ENCODE measurements at places on chromosomes 3 and 15.

DNA sequence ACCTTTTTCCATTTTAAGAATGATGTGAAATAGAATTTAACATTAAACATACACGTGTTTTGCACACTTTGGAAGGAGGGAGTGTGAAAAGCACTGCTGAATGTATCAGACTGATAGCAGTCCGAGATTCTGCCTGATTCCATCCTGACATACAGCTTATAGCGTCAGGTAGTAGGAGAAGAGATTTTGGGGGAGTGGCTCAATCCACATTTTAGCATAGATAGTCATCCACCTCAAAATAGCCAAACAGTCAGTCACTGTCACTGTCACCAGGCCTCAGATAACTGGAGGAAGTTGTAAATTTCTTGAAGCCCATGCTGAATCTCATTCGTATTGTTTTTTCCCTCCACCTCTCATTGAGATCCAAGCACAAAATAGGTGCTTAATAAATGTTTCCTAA is 35.4 kb upstream of the ARHGEF26 start:
- no peak for DNase-seq

DNA sequence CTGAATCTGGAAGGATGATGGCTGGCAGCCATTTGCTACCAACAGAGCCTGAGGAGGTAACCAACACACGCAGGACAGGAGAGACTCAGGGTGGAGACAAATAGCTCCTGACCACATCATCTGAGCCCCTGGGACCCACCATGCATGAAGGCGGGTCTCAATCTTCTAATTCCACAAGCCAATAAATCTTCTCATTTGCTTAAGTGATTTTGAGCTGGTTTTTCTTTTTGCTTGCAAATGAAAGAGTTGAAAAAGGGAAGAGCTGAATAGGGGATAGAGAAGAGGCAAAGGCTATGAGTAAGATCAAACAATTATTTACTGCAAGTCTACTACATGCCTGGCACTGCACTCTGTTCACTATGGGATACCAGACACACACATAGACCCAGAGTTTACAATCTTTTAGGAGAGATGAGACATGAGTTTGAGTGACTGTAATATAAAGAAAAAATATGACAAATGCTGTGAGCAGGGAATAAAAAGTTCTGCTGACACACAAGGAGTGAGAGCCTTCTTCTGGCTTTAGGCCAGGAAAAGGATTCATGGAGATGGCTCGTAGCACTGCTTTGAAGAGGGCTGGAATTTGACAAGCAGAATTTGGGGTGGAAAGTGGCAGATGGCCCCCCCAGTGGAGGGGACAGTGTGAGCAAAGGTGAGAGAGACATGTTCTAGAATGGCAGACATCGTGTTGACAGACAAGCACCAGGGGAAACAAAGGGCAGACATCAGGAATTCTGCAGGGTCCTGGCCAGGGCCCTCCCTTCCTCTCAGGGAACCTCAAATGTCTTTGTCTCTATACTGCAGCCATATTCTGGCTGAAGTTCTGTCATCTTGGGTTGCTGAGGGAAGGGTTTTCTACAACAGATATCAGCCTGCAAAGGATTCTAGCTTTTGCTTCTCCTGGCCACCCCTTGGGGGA is 69.8 kb upstream of the WNT5A start:
- DNase-seq: no peak

DNA sequence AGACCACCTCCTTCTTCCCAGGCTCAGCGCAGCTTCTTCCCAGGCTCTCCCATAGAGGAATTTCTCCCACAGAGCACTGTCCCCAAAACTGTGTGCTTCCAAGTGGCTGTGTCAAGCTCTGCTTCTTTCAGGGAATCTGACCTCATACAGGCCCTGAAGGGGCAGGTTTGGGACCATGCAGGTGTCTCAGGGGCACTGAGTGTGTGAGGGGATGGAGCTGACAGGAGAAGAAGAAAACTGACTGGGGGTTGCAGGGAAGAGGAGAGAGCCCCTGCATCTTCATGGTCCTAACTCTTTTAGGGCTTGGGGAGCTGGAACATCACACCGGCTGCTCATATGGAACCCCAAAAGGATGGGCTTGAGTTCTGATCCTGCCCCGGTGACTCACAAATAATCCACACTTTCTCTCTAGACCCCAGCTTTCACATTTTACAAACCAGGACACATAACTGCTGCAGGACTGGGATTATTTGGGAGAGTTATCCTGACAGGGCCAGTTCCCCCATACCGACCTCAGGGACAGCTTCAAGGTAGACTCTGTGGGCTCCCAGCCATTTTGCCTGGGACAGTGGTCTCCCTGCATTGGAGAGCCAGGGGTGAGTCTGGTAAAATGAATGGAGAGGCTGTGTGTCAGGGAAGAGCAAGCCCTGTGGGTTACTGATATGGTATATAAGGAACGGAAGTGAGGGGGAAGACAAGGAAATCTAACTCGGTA is 316.1 kb downstream of the TLE3 start:
- no peak for DNase-seq

DNA sequence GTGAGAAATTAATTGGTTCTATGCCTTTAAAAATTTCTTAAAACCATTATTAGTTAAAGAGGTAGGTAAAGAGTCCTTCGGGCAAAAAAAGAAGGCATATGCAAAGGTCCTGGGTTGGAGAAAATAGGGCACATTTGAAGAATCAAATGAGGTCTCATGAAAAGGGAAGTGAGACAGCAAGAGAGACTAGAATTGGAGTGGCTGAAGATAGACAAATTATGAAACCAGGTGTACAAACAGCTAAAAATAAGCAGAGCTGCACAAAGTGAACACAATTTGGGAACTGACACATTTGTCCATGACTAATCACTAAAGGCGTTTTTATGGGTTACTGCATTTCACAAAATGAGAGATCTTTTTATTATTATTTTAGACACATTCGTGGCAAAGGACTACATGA is 581.2 kb downstream of the PYDC2 start:
- no peak for DNase-seq

- DNase-seq: no peak
Observed at GRCh38 chr3:196541684-196542445, 26.5 kb downstream of the WDR53 start.

- DNase-seq: no peak
Observed at GRCh38 chr15:92954578-92954977, 54.5 kb downstream of the CHD2 start.

DNA sequence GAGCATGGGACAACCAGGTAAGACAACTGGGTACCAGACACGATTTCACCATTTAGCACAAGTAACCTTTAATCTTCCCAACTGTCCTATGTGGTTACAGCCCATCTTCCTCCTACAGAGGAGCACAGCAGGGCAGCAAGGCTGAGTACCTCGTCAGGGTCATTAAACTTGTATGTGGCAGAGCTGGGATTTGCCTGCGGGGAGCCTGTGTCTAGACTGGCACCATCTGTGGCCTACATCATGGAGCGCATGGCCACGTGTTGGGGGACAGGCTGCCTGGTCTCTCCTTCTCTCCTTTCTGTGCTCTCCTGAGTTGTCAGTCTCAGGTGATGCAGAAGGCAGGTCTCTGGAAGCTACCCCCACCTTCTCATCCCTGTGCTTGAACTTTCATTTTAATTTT is 32.2 kb downstream of the GOLGA6A start:
- no peak for DNase-seq

DNA sequence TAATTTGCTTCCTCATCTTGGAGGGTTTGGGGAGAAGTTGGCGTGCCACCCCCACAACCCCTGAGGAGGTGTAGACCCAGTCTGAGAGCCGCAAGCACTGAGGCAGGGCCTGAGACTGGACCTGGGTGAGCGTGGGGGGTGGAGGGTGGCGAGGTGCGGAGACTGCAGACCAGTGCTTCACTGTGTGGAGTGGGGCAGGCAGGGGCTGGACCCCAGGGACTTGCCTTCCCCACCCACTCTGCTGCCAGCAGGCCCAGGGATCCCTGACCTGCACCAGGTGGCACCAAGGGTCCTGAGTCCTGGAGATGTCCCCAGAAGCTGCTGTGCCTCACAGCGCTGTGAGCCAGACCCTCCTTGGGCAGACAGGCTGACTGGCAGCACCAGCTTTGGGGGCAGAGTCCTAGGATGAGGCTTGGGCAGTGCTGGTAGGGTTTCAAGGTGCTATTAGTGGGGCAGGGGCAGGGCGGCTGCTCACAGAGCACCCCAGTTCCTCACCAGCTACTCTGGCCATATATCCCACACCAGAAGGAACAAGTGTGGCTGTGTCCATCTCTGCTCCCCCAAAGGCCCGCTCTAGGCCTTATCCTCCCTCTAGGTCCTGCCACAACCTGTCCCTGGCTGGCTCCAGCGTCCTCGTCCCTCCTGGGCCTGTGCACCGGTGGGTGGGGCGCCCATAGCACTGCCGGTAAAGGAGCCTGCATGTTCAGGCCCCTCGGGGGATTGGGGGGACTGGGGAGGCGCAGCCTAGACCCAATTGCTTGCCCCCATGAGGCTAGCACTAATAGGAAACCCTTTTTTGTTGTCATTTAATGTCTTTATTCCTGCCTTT is 11.8 kb downstream of the ZBTB47 start:
- no peak for DNase-seq

GRCh38 chr3:180401226-180401625 is 200.7 kb upstream of the TTC14 start:
- DNase-seq: no peak

GRCh38 chr3:37237252-37237651 is 62.9 kb upstream of the LRRFIP2 start:
- DNase-seq: no peak

DNA sequence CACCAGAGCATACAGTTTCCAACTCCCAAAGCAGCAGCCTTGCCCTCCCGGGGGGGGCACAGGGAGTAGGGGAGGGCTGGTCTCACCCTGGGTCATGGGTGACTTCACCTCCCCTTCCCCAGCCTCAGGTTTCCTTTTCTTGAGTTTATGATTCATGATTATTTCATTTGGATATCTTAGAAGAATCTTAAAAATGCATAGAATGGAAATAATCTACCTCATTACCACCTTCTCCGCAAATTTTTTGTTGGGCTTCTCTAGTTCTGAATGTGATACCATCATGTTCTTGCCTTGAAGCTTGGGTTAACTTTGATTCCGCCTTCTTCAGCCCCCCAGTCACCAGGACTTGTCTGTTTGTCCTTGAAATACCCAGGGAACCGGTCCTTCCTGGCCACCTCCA is 148.8 kb upstream of the ROPN1 start:
- DNase-seq: no peak

DNA sequence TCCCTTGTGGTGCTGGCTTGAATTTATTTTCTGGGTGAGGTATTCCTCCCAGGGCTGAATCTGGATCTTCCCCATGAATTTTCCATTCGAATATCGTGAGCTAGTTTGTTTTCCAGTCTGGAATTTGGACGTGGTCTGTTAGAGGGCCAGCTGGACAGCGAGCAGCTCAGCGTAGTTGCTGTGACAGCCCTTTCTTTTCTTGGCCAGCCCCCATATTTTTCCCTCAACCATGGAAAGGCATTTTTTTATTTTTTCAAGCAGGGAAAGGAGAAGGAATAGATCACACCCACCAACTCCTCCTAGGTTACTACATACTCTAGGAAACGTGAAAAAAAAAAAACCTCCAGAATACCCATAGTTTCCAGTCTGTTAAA is 152.0 kb downstream of the KLHL25 start:
- no peak for DNase-seq

GRCh38 chr3:119236756-119237155 is 3.9 kb downstream of the B4GALT4 start:
- DNase-seq: no peak

DNA sequence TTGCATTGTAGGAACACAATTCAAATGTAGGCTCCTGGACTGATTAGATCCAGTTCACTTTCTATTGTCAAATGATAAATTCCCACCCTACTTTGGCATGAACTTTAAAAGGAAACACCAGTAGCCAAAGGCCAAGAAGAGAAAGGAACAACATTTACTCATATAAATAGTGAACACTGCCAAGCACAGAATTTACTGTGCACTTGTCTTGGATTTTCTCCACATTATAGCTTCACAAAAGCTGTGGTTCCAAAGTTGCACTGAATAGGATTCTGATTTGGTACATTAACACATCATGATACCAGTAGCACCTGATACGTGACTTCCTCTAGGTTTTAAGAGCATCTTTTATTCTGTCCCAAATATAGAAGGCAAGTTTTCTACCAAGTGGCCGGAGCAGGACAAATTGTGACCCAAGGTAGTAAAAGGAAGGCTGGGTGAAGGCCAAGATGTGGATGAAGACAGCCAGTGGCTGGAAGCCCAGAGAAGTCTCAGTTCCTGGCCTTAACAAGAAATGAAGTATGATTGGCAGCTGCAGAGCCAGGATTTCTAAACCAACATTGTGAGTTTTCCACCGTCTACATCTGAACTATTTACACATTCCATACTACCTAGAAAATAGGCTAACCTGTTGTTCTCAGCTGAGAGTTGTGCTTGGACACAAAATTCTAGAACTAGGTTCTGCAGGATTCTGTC is 206.7 kb downstream of the THRB start:
- DNase-seq: no peak

DNA sequence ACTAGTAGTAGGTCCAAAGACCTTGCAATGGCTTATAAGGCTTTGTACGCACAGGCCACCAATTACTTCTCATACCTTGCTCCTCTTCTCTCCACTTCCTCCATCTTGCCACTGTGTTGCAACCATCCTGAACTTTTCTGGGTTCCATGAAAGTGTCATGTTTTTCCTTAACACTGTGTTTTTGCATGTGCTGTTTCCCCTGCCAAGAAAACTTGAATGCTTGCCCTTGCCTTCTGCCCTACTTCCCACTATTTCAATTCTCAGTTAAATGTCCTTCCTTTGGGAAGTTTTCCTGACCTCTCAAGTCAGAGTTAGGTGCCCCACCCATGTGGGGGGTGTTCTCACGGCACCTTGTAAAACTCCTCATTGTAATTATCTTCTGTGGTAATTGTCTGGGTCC is 182.8 kb downstream of the THRB start:
- DNase-seq: no peak

DNA sequence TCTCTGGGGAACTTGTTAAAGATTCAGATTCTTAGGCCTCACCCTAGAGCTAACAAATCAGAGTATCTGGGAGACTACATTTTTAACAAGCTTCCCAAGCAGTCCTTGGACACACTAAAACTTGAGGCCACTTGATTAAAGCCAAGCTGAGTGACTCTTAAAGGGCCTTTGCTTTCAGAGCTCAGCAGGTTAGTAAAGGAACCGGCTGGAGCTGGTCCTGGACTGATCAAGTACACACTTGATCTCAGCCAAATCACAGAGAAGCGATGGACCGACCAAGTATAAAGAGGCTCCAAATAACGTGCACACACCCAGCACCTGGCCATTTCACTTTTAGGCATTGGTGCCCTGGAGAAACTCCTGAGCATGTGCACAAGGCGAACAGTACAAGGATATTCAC is 12.9 kb upstream of the TM6SF1 start:
- DNase-seq: no peak

GRCh38 chr3:55017876-55018275 is 90.0 kb upstream of the LRTM1 start:
- DNase-seq: no peak

GRCh38 chr3:31188112-31188511 is 293.7 kb upstream of the GADL1 start:
- no peak for DNase-seq

- DNase-seq: no peak
Observed at GRCh38 chr3:45677033-45677446, 12.2 kb upstream of the SACM1L start.

All from stimulated activated CD8-positive, alpha-beta memory T cell treated with anti-CD3 and anti-CD28 coated beads, Interleukin-4, amount 100 ng/mL, for 4 hours (primary cell).